Esophagus muscularis mucosa (tissue), 4 donors: ENCODE measurements at places on chromosomes 11 and 22. TPM values are rescaled to one million over a fixed set of nuclear protein-coding genes. Genes with fewer than 3 reads are reported as not detected.
A peak's percentile ranks its signal among the peaks of the same experiment; 100 is the strongest.

- no peaks in the 10 kb centered on the region for H3K36me3 ChIP-seq
- DNase-seq = peak; percentile 81
- H3K27ac ChIP-seq = no peak overlapping the region
- peaks cover 14% of the 10 kb centered on the region for H3K4me1 ChIP-seq
- H3K4me3 ChIP-seq = no peak overlapping the region
Measured at GRCh38 chr11:45322891-45323600, 36.9 kb upstream of the SYT13 start.

- DNase-seq = no peak
- no peaks in the 10 kb centered on the region for H3K27me3 ChIP-seq
- no peak overlapping the region for H3K4me3 ChIP-seq
- H3K36me3 ChIP-seq = no peaks in the 10 kb centered on the region
- no peak overlapping the region for H3K27ac ChIP-seq
Measured at GRCh38 chr11:35765211-35765610, 102.6 kb downstream of the TRIM44 start.

- no peak overlapping the region for H3K27ac ChIP-seq
- peaks cover 74% of the 10 kb centered on the region for H3K27me3 ChIP-seq
- no peaks in the 10 kb centered on the region for H3K36me3 ChIP-seq
- peak; percentile 55 for DNase-seq
Measured at GRCh38 chr11:2472428-2473186, 27.8 kb downstream of the KCNQ1 start.

DNA sequence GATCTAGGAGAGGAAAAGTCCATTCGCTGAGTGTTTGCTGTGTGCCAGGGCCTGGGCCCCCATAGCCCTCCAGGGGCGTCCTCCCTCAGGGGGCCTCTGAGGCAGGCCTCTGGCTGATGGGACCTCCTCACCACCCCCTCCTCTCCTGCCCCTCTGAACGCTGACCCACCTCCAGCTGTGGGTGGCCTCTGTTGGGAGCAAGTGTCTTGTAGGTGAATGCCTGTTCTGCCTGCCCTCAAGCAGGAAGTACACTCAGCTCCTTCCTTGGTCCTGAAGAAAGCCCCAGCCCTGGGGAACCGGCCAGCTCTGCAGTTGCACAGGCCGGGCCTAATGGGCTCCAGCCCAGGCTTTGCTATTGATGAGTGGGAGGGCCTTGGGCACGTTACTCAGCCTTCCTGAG lies 3.5 kb downstream of the MYO7A start:
- no peak for DNase-seq
- no peak overlapping the region for H3K27ac ChIP-seq
- H3K4me1 ChIP-seq = peaks cover 37% of the 10 kb centered on the region
- H3K4me3 ChIP-seq = no peak overlapping the region
- no peaks in the 10 kb centered on the region for H3K27me3 ChIP-seq

GRCh38 chr22:17913801-17914347 lies 110.5 kb downstream of the MICAL3 start:
- H3K4me1 ChIP-seq = peaks cover 75% of the 10 kb centered on the region
- no peaks in the 10 kb centered on the region for H3K27me3 ChIP-seq
- no peak for DNase-seq
- H3K27ac ChIP-seq = peak overlapping the region; percentile 88
- no peaks in the 10 kb centered on the region for H3K36me3 ChIP-seq

- no peaks in the 10 kb centered on the region for H3K36me3 ChIP-seq
- H3K27ac ChIP-seq = no peak within 1 kb of the TSS
- H3K27me3 ChIP-seq = no peaks in the 10 kb centered on the region
- H3K4me1 ChIP-seq = no peaks in the 10 kb centered on the region
Measured at GRCh38 chr11:26721948-26722475, at the start of gene SLC5A12. TSS of gene SLC5A12 (minus strand) at chr11:26722060. CDS start at chr11:26721714, 346 bp downstream.

- no peaks in the 10 kb centered on the region for H3K4me1 ChIP-seq
- no peak for DNase-seq
- H3K4me3 ChIP-seq = no peak overlapping the region
- no peaks in the 10 kb centered on the region for H3K27me3 ChIP-seq
- no peaks in the 10 kb centered on the region for H3K36me3 ChIP-seq
Measured at GRCh38 chr11:121249039-121249663, 43.4 kb upstream of the SC5D start.

GRCh38 chr11:20226933-20227332 lies 66.7 kb upstream of the DBX1 start:
- no peak overlapping the region for H3K27ac ChIP-seq
- H3K4me3 ChIP-seq = no peak overlapping the region
- H3K27me3 ChIP-seq = no peaks in the 10 kb centered on the region

- no peak overlapping the region for H3K4me3 ChIP-seq
- no peaks in the 10 kb centered on the region for H3K36me3 ChIP-seq
- H3K27me3 ChIP-seq = no peaks in the 10 kb centered on the region
Measured at GRCh38 chr11:34280945-34281872, 76.6 kb downstream of the ABTB2 start.

EXT2 gene
- 73.9 TPM for total RNA-seq

GSTT2 gene
- total RNA-seq = not detected
